ENCODE measurements at places on chromosomes 7 and 10. TPM values are rescaled to one million over a fixed set of nuclear protein-coding genes. Genes with fewer than 3 reads are reported as not detected.

- DNase-seq: no peak
Observed at GRCh38 chr10:14751014-14751896, 23.4 kb downstream of the FAM107B start.

DNA sequence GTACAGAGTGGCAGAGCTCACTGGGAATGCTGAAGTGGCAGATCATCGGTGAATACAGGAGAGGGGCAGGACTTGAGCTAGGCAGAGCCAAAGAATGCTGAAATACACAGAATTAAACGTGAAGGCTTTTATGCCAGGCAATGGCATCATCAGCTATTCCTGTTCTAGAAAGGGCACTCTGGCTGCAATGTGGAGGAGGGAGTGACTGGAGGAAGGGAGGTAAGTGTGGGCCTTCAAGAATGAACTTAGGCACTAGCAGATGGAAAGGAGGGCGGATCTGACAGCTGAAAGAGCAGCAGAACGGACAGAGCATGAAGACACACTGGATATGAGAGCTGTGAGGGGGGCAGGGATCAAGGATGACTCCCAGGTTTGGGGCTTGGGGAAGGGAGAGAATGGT is 12.0 kb upstream of the TM9SF3 start:
- DNase-seq: no peak

DNA sequence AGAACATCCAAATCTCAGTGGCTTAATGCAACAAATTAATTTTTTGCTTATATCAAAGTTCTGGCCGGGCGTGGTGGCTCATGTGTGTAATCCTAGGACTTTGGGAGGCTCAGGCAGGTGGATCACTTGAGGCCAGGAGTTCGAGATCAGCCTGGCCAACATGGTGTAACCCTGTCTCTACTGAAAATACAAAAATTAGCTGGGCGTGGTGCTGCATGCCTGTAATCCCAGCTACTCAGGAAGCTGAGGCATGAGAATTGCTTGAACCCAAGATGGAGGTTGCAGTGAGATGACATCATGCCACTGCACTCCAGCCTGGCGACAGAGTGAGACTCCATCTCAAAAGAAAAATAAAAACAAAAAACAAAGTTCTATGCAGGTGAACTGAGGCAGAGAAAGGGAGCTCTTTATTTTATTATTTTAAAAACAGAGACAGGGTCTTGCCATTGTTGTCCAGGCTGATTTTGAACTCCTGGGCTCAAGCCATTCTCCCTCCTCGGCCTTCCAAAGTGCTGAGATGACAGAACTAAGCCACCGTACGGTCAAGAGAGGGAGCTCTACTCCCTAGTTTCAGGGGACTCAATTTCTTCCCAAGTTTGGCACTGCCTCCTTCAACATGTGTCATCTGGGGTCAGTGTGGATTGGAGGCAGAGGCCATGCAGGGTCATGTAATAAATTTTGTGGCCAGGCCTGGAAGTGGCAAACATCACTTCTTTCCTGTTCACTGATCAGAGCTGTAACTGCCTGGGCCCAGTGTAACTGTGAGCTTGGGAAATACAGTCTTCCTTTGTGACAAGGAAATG is 2.4 kb downstream of the ADCK2 start:
- no peak for DNase-seq

The DNAJC12 gene
- 3.0 TPM for total RNA-seq

- no peak for DNase-seq
Observed at GRCh38 chr7:107390916-107391315, 78.9 kb upstream of the GPR22 start.

The PRTFDC1 gene
- total RNA-seq: 9.9 TPM

DNA sequence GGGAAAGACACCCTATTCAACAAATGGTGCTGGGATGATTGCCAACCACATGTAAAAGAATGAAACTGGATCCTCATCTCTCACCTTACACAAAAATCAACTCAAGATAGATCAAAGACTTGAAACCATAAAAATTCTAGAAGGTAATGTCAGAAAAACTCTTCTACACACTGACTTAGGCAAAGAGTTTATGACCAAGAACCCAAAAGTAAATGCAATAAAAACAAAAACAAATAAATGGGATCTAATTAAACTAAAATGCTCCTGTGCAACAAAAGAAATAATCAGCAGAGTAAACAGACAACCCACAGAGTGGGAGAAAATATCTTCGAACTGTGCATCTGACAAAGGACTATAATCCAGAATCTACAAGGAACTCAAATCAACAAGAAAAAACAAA is 504.2 kb upstream of the MBL2 start:
- no peak for DNase-seq
